Right renal cortex interstitium (tissue), 3 donors: ENCODE measurements at places on chromosomes 2 and 18.
A peak's percentile ranks its signal among the peaks of the same experiment; 100 is the strongest.

GRCh38 chr2:3313781-3314375 lies 63.7 kb downstream of the EIPR1 start:
- DNase-seq: no peak

- peak; percentile 31 for DNase-seq
Measured at GRCh38 chr18:30763902-30764350, 278.6 kb downstream of the DSC3 start.

GRCh38 chr18:38545071-38545470 lies 979.5 kb upstream of the CELF4 start:
- no peak for DNase-seq

GRCh38 chr2:99832926-99833325 lies 309.5 kb downstream of the AFF3 start:
- DNase-seq: no peak

- DNase-seq: no peak
Measured at GRCh38 chr2:151860613-151861146, 32.5 kb upstream of the ARL5A start.

GRCh38 chr2:62733546-62733945 lies 28.0 kb downstream of the EHBP1 start:
- no peak for DNase-seq

GRCh38 chr18:77658299-77658662 lies 408.6 kb downstream of the GALR1 start:
- DNase-seq: no peak

- no peak for DNase-seq
Measured at GRCh38 chr2:125107446-125107845, 1082.4 kb downstream of the CNTNAP5 start.

- DNase-seq: no peak
Measured at GRCh38 chr2:135373702-135374101, 157.3 kb downstream of the ZRANB3 start.

GRCh38 chr18:58186258-58186948 lies 142.4 kb downstream of the NEDD4L start:
- DNase-seq: no peak

DNA sequence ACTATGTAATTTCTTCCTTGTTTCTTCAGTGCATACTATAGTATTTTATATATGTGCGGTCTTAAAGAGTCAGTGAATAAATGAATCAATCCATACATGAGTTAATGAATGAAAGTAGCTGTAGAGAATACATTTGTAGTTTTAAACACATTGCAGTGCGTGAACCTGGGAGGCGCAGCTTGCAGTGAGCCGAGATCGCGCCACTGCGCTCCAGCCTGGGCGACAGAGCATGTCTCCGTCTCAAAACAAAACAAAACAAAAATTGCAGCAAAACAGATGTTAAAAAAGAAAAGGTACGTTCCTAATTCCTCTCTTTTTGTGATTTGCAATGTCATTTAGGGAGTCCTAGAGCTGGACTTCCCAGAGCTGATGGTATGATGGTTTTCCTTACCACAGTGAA lies 1144.8 kb upstream of the FANCL start:
- no peak for DNase-seq

DNA sequence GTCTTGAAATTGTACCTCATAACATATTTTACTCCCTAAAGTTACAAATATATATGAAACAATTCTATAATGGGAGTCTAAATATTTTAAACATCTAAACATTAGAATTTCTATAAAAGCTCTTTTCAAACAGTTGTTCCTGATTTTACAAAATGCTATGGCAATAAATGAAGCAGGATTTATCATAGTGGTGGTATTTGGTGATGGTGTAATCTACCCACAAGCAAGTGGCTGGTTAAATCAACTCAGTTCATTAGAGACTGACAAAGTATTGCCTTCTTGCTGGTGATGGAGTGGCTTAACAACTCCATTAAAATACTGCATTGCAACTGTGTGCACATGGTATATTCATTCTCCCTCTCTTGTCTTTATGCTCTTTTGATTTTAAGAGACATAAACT lies 138.9 kb downstream of the PMAIP1 start:
- DNase-seq: no peak

DNA sequence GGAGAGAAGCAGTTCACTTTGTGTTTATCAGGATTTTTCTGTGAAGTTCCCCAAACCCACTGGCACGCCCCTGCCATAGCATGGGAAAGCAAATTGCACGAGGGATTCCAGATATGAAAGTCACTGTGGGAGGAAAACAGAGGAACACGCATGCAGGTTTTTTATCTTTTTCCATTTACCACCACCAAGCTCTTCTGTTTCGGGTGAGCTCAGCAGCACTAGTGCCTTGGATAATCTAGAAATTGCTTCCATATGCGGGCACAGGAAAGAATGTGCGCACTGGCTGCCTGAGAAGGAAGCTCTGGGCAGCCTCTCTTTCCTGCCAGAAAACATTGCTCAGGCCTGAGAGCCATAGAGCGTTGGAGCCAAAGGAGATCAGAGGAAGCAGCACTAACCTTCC lies 65.9 kb upstream of the WIPF1 start:
- DNase-seq: no peak

DNA sequence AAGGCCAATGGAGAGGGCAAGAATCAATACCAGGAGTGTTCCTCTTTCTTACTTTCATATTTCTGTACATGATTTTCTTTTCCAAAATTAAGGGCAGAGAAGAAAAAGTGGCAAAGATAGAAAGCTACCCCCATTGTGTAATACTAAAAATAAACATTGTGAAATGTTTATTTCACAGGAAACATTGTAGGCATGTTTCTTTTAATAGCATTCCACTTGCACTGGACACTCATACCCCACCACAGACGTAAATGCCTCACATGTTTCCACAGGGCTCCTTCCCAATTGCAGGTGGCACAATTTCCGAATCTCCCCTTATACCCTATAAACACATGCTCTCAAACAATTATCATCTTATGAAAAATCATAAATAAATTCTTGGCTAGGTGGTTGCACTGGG lies 645.1 kb upstream of the SETBP1 start:
- no peak for DNase-seq

- no peak for DNase-seq
Measured at GRCh38 chr2:20650393-20650876, 463 bp downstream of the HS1BP3 start.

- no peak for DNase-seq
Measured at GRCh38 chr2:46123013-46123412, 174.2 kb upstream of the EPAS1 start.

GRCh38 chr2:48098539-48098938 lies 192.2 kb upstream of the FBXO11 start:
- DNase-seq: no peak

GRCh38 chr2:3099145-3099859 lies 278.3 kb downstream of the EIPR1 start:
- DNase-seq: no peak

DNA sequence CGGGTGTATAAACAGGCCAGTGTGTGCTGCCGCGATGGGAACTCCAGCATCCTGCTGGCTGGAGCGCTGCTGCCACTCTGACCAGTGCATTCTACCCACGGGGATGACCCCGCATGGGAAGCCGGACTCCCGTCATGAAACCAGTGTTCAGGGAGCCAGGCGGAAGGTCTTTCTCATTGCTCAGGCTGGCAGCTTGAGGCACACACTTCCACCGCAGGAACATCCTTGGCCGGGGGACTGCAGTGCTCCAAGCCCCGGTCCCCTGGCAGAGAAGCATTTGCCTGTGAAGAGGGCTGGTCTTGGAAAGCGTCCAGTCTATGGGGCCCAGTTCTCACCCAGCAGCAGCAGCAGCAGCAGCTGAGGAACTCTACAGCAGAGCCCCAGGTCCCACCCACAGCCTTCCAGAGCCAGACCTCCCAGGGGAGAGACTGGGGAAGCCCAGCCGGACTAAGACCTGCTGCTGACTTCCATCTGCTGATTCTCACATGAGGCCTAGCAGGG lies 235.9 kb downstream of the KLHL29 start:
- DNase-seq: no peak
